ENCODE measurements at places on chromosomes 5 and 9. TPM values are rescaled to one million over a fixed set of nuclear protein-coding genes. Genes with fewer than 3 reads are reported as not detected.

Gene CLINT1
- 127 TPM for total RNA-seq

DNA sequence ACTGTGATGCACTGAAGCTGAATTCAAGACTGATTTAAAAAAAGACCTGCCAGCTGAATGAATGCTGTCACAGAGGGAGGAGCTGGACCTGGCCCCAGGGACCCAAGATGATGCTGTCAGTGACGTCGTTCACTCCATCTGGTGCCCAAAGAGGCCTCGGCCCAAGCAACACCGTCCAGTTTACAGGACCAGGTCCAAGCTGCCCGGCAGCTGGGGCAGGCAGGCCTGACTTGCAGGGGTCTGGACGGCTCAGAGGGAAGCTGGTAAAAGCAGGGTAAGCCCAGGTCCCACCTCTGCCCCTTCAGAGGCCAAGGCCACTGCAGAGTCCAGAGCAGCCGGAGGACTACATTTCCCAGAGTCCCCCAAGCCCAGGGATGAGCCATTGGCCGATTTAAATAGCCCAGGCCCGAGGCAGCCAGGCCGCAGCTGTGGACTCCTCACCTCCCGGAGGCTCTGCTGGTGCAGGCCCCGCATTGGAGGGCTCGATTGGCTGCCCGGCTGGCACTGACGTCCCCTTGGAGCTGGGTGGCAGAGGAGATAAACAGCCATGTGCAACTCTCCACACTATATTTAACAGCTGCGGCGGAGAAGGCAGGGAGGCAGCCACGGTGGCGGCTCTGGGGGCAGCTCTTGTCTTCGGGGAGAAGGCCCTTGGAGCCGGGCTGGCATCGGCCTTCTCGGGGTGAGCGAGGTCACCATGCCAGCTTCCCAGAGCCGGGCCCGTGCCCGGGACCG lies at the start of gene PLPP7:
TSS of gene PLPP7 (plus strand) at position 423 of the 735 bp plus-strand sequence. CDS start at position 698, 275 bp downstream.
- no peak for DNase-seq

Gene CDX1
- total RNA-seq: not detected

GRCh38 chr5:2699686-2700085 lies 51.8 kb downstream of the IRX2 start:
- no peak for DNase-seq

DNA sequence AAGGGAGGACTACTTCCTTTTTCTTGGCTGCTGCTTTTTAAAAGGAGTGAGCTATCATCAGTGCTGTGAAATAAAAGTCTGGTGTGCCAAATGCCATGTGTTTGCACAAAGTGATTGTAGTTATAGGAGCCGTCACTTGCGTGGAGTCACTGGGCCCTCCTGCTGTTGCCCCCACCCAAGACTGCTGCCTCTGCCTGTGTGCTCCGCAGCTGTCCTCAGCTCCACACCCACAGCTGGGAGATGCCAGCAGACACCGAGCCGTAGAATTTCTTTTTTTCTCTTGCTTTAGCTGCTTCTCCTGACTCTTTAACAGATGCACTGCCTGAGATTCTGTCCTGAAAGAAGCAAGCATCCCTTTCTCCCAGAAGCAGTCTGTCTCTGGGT lies 9.8 kb upstream of the GLE1 start:
- no peak for DNase-seq

Gene GLRA1
- total RNA-seq: not detected

Gene NME5
- total RNA-seq: 1.6 TPM

GRCh38 chr5:169923988-169924387 lies 56.3 kb downstream of the INSYN2B start:
- DNase-seq: no peak

Gene PRRX2
- 0.33 TPM for total RNA-seq

- no peak for DNase-seq
Observed at GRCh38 chr9:119881898-119882297, 512.7 kb upstream of the BRINP1 start.

DNA sequence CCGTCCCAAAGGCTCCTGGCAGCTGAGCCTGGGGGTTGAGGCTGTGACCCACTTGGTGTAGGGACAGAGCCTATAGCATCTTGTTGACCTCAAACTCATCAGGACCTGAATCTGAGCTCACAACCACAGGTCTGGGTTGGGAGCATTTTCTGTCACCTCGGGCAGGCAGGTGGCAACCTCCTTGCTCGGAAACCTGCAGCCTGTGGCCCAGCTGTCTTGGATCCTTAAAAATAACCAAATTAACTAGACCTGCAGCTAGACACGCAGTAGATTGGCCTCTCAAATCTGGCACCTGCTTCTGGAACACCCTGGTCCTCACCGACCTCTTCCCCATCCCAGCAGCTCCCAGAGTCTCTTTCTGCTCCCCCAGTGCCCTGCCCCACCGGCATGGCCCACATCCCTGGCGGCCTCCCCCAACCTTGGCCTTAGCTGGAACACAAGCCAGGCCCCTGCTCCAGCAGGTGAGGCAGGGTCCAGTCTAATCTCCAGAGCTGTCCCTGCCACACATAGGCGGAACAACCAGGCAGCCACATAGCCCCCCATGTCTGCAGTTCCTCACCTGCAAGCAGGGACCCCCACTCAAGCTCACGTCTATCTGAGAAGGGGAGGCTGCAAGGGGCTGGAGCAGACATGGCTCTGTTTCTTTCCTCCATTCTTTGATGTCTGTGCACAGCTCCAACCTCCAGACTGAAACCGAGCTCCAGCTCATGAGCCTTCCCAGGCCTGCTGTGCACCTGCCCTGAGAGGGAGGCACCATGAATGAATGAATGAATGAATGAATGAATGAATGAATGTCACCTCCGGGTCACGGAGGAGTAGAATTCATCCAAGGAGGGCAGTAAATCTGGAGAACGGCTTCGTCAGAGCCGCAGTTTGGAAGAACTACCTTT lies 28.3 kb downstream of the PAEP start:
- no peak for DNase-seq

Gene TOPORS
- 16.2 TPM for total RNA-seq

- DNase-seq: peak; percentile 77
Observed at GRCh38 chr9:33186457-33187168, 19.5 kb upstream of the B4GALT1 start.

GRCh38 chr5:147750065-147750464 lies 32.5 kb downstream of the JAKMIP2 start:
- DNase-seq: no peak

- no peak for DNase-seq
Observed at GRCh38 chr9:108845947-108846346, 9.8 kb downstream of the ACTL7B start.

Gene HMHB1
- not detected for total RNA-seq

DNA sequence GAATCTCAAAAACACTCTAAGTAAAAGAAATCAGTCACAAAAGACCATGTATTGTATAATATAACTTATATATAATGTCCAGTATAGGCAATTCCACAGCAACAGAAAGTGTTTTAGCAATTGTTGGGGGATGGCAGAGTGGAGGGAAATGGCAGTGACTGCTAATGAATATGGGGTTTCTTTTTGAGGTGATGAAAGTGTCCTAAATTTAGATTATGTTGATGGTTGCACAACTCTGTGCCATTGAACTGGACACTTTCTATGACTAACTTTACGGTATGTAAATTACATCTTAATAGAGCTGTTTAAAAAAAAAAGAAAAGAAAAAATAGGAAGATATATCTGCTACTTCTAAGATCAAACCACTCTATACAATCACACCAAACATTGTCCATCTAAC lies 124.9 kb upstream of the ZNF462 start:
- no peak for DNase-seq

GRCh38 chr9:130172858-130173665 lies 858 bp downstream of the NCS1 start:
- no peak for DNase-seq

Gene AIF1L
- 4.7 TPM for total RNA-seq

Gene GALNT12
- total RNA-seq: 0.17 TPM

DNA sequence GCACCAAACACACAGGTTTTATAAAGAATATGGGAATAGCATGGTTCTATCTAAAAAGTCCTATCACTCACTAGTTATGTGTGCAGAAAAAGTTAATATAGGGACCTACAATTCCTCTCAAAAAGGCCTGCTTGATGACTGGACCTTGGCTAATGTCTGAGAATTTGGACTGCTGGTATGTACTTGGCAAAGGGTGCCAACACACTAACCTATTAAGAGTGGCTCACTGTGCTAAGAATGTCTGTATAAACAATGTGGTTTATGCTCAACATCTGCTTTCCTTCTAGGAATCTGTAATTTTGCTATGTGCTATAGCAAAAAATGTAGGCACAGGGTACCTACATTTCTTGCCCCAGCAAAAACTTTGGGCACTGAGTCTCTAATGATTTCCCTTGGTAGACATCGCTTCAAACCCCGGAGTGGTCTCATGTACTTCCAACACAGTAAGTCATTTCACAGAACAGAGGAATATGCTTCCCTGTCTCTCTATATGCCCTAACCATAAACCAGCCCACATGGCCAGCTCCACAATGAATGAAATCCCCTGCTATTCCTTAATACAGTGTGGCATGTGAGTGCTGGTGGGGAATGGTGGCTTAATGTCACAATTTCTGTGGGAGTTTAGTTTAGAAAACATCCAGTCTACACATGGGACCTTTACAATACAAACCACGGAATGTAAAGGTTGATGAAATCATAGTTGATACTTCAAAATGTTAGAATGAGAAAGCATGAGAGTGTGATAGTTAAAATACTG lies 101.7 kb downstream of the UBAP2 start:
- DNase-seq: peak; percentile 87

- DNase-seq: no peak
Observed at GRCh38 chr9:89675058-89675742, 70.4 kb downstream of the GADD45G start.

Gene APBB3
- total RNA-seq: 19.5 TPM

DNA sequence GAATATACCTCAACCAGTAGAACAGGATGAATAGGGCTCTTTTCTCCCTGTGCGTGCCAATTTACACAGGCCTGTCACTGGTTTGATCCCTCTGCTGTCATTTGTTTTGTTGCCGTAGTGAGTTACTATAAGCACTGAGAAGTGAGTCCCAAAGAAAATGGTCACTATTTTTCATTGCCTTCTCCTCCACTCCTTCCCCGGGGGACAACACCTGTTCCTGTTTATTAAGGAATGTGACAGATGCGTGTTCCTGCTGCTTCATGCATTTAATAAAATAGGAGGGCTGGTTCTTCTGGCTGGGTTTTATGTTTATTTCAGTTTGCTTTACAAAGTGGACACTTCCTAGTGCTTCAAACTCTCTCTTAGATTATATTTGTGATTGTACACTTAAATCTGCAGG lies 6.4 kb downstream of the THBS4 start:
- no peak for DNase-seq

- no peak for DNase-seq
Observed at GRCh38 chr9:18362901-18363685, 110.9 kb upstream of the ADAMTSL1 start.

Gene KCNV2
- not detected for total RNA-seq

DNA sequence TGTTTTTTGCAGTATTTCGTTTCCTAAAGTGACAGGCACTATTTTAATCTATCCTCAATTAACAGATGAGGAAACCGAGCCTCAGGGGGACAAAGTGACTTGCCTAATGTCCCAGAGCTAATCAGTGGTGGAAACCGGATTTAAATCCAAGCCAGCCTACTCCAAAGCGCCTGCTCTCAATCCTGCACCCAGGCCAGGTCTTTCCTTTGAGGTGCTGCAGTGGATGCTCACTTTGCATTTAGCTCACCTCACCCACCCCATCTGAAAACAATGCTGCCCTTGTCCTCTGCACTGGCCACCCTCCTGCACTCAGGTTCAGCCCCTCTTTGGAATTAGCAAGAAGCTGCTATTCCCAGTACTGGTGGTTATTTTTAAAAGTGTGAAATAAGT lies 16.0 kb downstream of the ANGPTL2 start:
- DNase-seq: no peak

DNA sequence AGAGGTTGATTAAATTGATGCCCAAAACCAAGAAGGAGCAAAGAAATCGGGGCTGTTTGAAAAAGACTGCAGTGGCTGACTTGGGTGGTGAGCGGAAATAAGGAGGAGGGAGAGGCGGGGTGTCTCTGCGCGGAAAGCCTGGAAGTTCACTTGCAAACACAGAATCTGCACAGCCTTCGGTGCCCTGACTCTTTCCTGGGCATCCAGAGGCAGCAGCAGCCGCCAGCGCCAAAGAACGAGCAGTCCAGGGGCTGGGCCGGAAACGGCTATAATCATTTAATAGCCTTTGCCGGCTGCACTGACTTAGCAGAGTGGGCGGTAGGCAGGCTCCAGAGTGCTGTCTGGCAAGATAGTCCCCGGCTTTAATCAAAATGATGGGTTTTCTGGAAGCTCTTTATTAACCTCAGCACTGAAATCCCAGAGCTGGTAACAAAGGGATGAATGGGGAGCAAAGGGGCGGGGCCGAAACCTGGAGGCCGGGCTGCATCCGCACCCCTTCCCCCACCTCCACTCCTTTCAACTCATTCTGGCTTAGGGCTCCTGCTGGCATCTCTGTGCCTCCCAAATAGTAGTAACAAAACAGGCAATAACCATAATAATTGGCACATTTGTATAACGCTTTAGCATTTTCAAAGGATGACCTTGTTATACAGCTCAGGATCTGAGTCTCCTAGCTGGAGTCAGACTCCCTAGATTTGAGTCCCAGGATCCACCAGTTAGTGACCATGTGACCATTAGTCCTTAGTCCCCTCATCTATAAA lies 35.7 kb downstream of the PCDHAC2 start:
- DNase-seq: peak; percentile 52

Gene IL17B
- not detected for total RNA-seq

Gene PPP3R2
- not detected for total RNA-seq

DNA sequence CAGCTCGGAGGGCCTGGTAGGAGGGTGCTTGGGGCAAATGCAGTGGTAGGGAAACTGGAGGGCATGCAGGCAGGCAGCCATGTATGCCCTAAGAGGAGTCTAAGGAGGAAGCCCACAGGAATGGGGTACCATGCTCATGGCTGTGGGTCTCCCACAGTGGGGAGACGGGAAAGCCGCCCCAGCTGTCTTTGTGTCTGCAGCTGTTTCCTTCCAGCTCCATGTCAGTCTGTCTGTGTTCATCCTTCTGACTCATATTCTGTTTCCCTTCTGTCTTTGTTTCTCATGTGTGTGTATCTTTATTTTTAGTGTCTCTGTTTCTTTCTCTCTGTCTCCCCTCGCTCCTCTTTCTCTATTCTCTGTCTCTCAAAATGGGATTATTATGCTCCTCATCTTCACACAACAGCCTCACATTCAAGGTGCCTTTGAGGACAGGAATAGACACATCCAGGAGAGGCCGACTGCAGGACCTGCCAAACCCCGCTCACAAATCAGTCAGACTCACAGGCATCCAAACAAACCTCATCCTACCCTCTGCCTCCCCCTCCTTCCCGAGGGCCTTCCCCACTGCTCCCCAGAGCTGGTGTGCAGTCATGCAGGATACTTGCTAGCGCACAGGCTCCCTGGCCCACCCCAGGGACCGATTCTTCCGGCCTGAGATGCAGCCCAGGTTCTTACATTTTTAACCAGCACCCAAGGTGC lies 68.4 kb upstream of the RARS1 start:
- no peak for DNase-seq

Gene LVRN
- total RNA-seq: not detected

GRCh38 chr9:33942471-33943083 lies 106.1 kb downstream of the UBAP2 start:
- peak; percentile 63 for DNase-seq

Gene MEGF10
- total RNA-seq: not detected

DNA sequence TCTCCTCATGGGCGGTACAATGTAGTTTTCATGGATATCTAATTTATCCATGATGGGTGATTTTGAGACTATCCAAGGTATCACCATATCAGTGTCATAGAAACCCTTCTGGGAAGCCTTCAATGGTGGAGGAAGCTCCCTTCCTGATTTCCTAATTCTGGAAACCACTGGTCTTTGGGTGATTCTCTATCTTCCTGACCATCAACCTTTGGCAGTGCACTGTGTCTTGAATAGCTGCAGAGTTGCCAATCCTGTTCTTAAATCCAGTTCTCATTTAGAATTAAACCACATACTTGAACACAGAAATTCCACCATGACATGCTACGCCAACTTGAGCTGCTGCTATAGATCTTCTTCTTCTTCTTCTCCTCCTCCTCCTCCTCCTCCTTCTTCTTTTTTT lies 161.7 kb upstream of the KLF9 start:
- DNase-seq: no peak

All from mammary epithelial cell (primary cell).